ENCODE measurements at places on chromosomes 3 and 15.

DNA sequence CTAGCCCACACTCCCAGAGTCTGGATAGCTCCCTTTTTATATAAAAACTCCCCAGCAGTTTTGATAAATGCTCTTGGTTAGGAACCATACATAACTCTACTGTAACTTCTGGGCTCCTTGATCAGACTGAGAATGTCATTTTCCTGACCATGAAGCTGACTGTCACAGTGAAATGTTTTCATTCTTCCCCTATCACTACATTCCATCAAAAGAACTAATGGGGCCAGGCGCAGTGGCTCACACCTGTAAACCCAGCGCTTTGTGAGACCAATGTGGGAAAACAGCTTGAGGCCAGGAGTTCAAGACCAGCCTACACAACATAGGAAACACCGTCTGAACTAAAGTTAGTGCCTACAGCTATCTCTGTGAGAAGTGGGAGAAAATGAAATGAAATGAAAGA lies 72.8 kb upstream of the MYO5C start:
- no peak for DNase-seq

DNA sequence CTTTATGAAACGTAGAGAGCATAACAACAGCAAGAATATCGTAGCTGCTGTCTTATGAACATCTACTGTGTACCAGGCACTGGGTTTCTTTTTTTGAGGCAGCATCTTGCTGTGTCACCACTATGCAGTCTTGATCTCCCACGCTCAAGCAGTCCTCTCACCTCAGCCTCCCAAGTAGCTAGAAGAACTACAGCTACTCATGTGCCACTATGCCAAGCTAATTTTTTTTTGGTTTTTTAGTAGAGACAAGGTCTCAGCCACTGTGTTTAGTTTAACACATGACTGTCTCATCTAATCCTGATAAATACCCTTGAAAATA lies 129.9 kb downstream of the VGLL4 start:
- DNase-seq = no peak

DNA sequence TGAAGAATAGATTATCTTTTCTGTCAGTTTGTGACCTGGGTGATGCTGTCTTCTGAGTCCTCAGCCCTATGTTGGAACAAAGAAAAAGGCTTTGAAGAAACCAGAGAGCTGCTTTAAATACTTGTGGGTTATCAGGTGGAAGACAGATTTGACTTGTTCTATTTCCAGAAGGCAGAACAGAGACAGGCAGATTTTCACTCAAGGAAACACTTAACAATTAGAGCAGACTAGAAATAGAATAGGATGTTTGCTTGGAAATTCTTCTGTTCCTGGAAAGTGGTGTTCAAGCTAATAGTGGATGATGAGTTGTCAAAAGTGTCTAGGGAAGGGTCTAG lies 219.4 kb downstream of the UBE2E2 start:
- DNase-seq = no peak

- DNase-seq = no peak
Observed at GRCh38 chr3:165389064-165389463, 192.9 kb upstream of the SLITRK3 start.

DNA sequence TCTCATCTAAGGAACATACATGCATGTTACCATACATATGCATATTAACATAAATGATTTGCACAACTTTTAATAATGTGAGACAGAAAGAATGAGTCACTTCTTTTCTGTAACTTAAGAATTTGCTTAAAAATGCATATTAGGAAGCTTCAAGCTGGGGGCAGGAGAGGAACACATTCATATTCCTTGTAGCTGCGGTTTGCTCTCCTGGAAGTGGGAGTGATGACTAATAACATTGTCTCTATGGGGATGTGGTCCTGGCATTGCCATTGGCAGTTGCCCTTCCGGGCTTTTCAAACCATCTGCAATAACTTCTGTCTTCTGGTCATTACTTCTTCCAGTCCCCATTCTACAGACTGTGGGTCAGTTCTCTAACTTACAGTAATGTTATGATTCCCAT lies 15.6 kb downstream of the CHST2 start:
- DNase-seq = no peak

DNA sequence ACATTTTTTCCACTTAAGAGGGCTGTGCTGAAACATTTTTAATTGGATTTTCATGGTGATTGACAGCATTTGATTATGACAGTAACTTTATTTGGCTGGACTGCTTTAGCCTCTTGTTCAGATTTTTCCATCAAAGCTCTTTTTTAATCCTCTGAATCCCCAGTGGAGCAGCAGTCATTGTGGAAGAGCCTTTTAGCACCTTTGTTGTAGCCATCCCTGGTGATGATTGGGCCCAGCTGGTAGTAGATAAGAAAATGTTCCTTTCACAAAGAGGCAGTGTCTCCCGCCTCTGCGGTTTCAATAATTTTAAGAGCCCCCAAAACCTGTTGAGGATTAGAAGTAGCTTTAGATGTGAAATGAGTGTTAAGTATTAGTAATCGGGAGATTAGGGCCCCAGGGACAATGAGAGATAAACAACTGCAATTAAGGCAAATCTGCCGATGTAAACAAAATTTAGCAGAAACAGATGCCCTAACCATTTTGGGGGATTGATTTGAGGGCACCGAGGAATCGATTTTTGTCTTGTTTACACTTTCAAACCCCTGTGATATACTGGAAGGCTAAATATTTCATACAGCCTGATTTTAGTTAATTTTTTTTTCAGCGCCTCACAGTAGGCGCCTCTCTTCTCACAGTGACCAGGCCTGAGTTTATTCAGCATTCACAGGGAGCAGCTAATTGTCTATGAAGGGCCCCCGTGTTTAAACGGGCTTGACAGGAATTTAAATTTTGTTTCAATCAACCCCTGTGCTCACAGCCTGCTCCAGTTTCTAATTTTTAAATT lies 43.2 kb upstream of the SKOR1 start:
- DNase-seq = peak; percentile 29

DNA sequence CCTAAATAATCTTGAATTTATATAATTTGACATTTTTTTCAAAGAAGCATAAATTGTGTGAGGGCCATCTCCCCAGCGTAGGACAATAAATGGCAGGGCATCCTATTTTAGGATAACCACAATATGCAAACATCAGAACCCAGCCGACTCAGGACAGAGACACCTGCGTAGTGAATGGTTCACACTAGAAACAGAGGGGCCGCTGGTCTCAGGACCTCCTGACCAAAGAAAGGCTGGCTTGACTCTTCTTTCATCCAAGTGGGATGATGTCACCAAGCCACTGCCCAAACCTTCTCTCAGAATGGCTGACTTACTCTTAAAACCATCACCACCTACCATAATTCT lies 162.1 kb downstream of the FOXP1 start:
- DNase-seq = no peak

DNA sequence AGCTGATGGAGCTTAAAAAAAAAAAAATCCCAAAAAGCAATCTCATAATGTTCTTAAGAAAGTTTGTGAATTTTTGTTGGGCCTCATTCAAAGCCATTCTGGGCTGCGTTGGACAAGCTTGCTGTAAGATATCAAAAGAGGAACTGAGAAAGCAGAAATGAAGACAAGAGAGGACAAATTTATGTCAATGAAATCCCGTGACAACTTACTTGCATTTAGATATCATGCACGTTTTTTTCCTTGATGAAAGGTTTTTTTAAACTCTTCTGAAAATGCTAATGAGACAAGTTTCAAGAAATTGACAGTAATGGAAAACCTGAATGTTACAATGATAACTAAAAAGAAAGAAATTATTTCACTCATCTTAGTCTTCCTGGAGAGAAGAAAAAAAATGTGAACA lies 662.9 kb downstream of the SQOR start:
- DNase-seq = no peak

DNA sequence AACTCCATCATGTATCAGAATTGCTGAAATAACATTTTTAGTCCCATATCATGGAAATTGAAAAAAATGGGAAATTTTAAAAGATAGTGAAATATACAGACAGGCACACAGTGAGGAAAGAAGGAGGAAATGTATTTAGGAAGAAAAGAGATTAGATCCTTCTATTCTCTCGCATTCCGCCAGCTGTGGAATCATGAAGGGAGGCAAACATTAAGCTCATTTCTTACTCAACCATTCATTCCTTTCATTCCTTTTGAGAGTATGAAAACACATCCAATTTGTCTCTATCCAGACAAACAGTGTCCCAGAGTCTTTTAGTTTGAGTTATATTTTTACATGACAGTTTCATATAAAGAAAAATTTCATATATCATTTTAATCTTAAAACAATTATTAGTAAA lies 52.5 kb upstream of the KCNMB2 start:
- no peak for DNase-seq

- no peak for DNase-seq
Observed at GRCh38 chr3:77319711-77320110, 279.8 kb downstream of the ROBO2 start.

DNA sequence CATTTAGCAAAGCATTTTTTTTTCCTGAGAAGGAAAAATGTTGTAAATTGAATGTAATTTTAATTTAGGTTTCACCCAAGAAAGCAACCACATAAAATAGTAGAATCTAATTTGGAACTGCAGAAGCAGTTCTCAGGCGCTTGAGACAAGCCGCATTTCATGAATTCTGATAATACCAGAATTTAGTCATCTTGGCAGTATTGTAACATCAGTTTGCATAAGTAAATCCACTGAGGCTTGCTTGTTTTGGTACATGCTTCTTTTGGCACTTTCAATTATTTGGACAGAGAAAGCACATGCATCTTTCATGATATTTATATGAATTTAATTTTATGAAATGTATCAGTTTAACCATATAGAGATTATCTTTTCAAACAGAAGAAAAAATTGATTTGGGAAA lies 389.7 kb upstream of the ROBO1 start:
- DNase-seq = no peak

- no peak for DNase-seq
Observed at GRCh38 chr3:15055019-15055557, 10.0 kb downstream of the MRPS25 start.

- no peak for DNase-seq
Observed at GRCh38 chr3:156471431-156471830, 83.5 kb downstream of the SSR3 start.

- no peak for DNase-seq
Observed at GRCh38 chr3:45135959-45136358, 10.2 kb downstream of the CDCP1 start.

DNA sequence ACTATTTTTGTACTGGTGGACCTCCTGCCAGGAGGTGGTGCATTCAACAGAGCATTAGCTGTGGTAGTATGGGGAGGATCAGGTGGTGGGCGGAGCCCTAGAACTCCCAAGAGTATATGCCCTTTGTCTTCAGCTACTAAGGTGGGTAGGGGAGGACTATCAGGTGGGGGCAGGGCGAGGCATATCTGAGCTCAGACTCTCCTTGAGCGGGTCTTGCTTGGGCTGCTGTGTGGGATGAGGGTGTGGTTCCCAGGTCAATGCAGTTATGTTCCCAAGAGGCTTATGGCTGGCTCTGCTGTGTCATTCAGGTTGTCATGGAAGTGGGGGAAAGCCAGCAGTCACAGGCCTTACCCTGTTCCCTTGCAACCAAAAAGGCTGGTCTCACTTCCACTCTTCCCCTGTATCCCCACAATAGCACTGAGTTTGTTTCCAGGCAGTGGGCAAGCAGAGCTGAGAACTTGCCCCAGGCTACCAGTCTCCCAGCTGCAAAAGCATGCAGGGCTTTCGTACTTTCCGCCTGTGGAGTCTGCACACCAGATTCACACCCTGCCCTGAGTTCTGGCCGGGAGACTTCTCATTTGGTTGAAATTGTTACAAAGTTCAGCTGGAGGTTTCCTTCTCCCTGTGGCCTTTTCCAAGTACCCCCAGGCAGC lies 93.7 kb upstream of the DPPA4 start:
- DNase-seq = no peak

DNA sequence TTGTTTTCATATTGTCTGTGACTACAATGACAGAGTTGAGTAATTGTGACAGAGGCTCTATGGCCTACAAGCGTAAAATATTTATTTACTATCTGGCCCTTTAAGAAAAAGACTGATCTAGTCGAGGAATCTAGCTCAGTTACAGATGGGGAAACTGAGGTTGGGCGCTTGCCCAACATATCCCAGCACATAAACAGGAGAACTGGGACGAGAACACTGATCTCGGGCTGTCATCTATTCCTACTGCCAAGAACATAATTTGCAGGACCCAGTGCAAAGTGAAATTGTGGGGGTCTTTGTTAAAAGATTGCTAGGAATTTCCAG lies 1.9 kb downstream of the FES start:
- no peak for DNase-seq

DNA sequence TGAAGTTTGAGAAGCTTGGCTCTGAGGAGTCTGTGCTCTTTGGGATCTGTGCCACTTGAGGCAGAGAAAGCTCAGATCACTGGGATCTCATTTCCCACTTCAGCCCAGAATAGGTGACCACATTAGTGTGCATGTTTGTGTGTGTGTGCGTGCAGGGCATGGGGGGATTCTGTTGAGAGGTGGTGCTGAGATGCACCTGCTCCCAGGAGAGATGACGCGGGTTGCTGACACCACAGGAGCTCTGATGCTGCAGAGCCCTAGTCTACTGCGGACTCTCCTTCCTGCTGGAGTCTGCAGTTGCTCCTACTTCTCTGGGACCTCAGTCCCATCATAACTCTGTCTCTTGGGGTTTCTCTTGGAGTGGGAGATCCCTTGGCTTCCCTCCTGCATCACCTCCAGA lies 14.7 kb upstream of the CTXND1 start:
- no peak for DNase-seq

DNA sequence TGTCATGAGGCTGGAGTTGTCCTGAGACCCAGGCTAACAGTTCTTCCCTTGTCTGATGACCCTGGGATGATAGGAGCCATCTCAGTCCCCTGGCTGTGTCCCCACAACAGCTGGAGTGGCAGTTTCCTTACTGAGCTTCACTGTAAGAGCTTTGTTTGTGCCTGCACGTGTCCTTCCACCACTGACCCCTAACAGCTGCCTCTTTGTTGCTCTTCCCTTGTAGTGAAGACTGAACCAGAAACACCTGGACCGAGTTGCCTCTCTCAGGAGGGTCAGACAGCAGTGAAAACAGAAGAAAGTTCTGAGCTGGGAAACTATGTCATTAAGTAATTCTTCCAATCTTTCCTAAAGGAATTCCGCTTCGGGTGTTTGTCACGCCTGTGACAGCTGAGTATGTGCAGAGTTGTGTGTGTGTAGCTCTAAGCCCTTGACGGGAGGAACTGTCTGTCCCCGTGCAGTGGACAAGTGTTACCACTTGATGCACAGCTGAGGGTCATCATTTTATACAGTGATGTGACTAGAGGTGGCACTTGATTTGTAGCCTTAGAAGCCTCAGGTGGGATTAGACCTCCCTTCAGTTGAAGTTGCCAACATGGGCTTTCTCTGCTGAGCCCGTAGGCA lies 25.0 kb downstream of the MAP6D1 start:
- DNase-seq = no peak

- DNase-seq = no peak
Observed at GRCh38 chr3:111385971-111386495, 156.0 kb upstream of the CD96 start.

GRCh38 chr15:24678485-24678884 lies 2.9 kb downstream of the NPAP1 start:
- DNase-seq = no peak

DNA sequence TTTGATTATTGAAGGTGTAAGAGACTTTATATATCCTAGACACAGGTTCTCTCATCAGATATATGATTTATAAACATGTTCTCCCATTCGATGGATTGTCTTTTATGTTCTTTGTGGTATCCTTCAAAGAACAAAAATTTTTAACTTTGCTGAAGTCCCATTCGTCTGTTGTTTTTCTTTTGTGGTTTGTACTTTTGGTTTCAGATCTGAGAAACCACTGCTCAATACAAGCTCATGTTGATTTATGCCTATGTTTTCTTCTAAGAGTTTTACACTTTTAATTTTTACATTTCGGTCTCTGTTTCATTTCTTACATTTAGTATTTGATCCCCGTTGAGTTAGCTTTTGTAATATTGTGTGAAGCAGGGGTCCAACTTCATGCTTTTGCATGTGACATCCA lies 103.3 kb upstream of the SPRED1 start:
- DNase-seq = no peak

GRCh38 chr15:85327820-85328219 lies 52.6 kb upstream of the AKAP13 start:
- no peak for DNase-seq

All from D721Med (cell line).